ENCODE measurements at places on chromosomes 12 and 14. TPM values are rescaled to one million over a fixed set of nuclear protein-coding genes. Genes with fewer than 3 reads are reported as not detected.

DNA sequence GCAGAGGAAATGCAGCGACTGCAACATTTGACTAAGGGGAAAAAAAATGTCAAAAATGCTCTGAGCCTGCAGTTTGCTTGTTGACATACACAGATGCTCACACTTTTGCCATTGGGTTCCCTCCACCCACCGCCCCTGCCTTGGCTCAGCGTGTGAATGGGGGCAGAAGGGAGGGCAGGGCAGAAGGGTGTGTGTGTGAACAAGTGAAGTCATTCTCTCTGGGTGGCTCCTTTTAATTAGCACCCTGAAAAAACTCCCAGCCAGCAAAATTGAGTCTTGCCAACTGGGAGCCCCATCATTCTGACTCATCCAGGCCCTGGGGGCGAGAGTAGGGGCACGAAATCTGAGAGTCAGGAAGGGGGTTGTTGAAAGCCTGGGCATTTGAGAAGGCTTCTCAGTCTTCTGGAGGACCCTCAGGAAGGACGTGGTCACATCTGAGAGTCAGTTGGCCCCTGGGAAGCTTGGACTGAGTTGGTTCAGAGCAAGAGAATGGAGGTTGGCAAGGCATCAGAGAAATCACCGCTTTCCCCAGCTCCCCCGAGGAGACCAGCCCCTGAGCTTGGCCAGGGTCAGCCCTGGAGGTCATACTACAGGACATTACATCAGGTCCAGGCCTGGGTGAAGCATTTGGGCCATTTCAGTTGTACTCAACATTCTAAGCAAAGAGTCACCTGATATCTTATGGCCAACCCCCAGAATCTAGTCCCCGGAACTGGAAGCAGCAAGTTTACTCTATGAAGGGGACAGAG is 22.7 kb upstream of the KRT78 start:
- no peak for DNase-seq

DNA sequence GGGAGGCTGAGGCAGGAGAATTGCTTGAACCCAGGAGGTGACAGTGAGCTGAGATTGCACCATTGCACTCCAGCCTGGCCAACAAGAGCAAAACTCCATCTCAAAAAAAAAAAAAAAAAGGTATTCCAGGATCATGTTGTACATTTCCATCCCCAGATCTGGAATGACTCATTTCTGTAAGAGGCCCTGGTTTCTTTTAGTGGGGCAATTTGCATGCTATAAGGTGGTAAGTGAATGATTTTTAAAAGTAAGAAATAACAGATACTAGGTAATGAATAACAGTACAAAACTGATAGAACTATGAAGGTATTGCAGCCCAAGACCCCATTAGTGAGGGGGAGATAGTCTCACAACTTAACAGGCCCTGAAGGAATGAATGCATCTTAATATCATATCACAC is 17.7 kb upstream of the ADCK1 start:
- no peak for DNase-seq

GRCh38 chr14:51482102-51482501 is 169.6 kb upstream of the FRMD6 start:
- no peak for DNase-seq

GRCh38 chr14:35244542-35244941 is 47.6 kb upstream of the PSMA6 start:
- DNase-seq, result no peak

Gene TAS2R20
- 0.41 TPM for total RNA-seq

Gene AICDA
- 1.3 TPM for total RNA-seq

- no peak for DNase-seq
Measured at GRCh38 chr14:51507511-51507905, 144.2 kb upstream of the FRMD6 start.

Gene KRT7
- 1,355 TPM for total RNA-seq

- no peak for DNase-seq
Measured at GRCh38 chr12:57420482-57420881, 10.4 kb downstream of the R3HDM2 start.

Gene KLHL33
- 0.08 TPM for total RNA-seq

- no peak for DNase-seq
Measured at GRCh38 chr14:104784218-104784568, 11.4 kb downstream of the AKT1 start.

Gene PTPRQ
- total RNA-seq, result under 0.01 TPM

GRCh38 chr12:56898938-56899337 is 35.3 kb downstream of the SDR9C7 start:
- DNase-seq, result no peak

DNA sequence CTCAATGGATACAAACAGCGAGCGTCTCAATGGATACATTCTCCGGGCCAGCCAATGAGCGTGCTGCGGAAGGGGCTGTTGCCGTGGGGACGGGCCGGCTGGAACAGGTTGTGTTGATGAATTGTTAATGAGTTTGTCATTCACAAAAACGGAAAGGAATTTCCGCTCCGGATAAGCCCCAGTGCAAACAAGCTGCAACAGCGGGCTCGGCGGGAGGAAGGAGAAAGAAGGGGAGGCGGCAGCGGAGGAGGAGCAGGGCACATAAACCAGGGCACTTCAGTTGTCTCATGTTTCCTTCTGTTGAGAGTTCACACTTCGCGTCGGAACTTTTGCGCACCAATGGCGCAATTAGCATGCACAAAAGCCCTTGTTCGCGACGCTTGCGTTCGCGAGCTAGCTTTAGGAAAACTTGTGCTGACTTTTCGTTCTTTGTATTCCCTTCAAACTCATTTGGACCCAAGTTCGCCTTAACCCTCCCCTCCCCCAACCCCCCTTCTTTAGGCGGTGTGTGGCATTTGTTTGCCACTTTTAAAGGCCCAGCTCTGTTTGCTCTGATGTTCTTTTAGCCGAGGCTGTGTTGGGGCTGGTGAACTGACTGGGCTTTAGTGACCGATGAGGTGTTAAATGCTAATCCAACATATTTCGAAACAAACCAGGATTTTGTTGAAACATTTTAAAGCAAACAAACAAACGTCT is at the start of gene DUSP6:
DUSP6 (minus strand) TSS at position 10 of the 696 bp plus-strand sequence. CDS start 462 bp downstream, outside the sequence.
- DNase-seq, result peak; percentile 98

Gene SLC5A8
- not detected for total RNA-seq

Gene PLEKHD1
- total RNA-seq, result 0.41 TPM

Gene FOXN4
- total RNA-seq, result not detected

DNA sequence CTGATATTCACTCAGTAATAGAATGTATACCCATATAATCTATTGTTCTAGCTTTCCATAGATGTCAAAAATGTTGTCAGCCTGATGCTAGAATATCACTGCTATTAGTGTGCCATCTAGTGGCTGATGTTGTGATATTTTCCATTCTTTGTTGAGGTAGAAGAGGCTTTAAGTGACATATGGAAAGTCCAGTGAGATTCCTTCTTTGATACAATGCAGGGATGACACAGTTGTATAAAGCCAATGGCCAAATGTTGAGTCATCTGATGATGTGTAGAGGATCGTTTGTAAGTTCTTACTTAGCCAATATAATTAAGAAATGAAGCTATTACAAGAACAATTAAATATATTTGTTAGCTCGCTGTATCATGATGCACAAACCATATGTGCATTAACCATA is 58.1 kb upstream of the PCED1B start:
- no peak for DNase-seq

- DNase-seq, result no peak
Measured at GRCh38 chr14:105746124-105746514, 219.7 kb downstream of the TMEM121 start.

Gene WNT1
- total RNA-seq, result not detected

DNA sequence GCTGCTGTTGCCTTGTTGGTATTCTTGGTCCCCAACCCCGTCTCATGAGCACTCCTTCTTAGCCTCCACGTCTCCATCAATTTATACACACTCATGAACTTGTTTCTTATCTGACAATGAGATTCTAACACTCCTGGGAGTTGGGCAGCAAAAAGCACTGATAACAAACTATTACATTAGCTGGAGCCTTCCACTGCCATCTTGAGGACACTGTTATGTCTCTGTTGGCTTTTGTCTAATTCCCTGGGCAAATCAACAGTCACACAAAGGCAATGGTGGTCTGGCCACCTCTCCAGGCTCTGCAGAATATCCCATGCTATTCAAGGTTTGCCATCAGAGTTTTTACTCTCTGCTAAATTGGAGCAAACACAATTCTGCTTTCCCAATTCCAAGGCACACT is 117.8 kb upstream of the COCH start:
- no peak for DNase-seq

DNA sequence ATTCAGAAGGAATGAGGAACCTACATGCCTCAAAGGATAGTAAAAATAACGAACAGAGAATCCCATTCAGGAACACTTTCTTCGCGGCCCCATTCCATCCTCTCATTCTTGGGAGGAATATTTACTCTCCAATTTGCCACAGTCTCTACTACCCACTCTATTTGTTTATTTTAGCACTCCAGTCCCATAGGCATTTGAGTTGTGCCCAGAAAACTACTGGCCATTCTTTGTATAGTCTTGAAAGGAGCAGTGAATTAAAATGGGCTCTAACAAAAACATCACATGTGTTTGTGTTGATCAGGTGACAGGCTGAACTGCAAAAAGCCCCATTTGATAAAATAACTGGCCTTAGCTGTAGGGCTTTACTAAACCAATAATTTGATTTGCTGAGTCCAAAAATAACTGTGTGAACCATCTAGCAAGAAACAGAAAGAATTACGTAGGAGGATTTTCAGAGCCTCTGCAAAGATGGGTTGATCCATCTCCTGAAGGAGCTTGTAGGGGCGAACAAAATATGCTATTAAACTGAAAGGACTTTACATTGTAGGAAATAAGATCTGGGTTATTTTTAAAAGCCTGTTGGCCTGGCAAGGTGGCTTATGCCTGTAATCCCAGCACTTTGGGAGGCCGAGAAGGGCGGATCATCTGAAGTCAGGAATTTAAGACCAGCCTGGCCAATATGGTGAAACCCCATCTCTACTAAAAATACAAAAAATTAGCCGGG is 142.3 kb upstream of the CPNE8 start:
- DNase-seq, result no peak

Gene RPGRIP1
- total RNA-seq, result not detected

GRCh38 chr12:15880721-15881120 is 1.5 kb upstream of the STRAP start:
- no peak for DNase-seq

GRCh38 chr12:55955800-55956508 is 9.9 kb downstream of the PMEL start:
- DNase-seq, result no peak

DNA sequence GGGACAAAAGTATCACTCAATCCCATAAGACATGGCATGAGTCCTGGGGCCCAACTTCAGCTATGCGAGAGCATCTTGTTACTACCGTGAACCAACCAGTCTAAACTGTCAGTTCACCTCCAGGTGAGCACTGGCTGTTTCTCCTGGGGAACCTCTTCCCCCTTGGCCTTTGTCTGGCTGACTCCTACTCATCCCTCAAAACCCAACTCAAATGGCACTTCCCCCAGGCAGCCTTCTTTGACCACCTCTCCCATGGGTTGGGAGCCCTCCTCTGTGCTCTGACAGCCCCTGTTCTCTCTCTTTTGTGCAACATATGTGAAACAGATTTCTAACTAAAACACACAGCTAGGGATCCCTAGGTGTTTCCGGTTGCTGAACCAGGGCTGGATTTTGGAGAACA is 37.7 kb downstream of the FOXN4 start:
- no peak for DNase-seq

- DNase-seq, result no peak
Measured at GRCh38 chr12:63828867-63829266, 15.6 kb upstream of the SRGAP1 start.

DNA sequence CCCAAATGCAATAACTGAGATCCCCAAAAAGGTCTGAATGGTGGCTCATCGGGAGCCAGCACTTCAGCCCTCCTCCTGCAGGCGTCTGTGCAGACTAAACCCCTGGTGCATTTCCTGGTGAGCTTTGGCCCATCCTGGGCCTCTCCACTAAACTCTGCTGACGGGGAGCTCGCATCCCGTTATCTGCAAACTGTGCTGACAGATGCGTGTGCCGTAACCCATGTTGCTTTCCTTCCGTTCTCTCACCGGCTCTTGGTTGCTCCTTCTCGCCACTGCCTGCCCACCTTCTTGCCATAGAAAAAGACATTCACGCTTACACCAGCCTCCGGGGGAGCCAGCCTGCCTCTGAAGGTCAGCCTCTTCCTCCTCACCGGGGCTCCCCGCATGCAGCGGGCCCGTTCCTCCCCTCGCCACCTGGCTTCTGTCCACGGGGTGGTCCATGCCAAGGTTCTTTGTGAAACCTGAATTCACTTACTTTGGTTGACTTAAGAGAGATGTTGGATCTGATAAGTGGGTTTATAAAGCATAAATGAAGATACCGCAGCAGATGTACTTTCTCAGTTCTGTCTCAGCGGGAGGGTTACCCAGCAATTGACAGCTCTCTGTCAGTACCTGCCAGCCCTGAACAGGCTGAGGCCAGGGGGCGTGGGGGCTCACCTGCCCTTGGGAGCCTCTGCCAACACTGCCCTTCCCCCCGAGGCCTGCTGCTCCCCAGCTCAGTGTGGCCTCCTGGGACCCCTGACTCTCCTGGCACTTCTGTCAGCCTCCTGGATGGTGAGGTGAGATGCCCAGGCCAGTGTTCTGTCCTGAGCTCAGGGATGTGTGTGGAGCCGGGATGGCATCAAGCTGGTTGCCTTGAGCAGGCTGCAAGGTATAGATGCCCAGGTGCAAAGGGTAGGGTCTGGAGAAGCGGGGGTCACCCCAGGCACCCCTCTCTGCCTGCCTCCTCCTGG is 14.2 kb downstream of the ZFYVE21 start:
- no peak for DNase-seq

DNA sequence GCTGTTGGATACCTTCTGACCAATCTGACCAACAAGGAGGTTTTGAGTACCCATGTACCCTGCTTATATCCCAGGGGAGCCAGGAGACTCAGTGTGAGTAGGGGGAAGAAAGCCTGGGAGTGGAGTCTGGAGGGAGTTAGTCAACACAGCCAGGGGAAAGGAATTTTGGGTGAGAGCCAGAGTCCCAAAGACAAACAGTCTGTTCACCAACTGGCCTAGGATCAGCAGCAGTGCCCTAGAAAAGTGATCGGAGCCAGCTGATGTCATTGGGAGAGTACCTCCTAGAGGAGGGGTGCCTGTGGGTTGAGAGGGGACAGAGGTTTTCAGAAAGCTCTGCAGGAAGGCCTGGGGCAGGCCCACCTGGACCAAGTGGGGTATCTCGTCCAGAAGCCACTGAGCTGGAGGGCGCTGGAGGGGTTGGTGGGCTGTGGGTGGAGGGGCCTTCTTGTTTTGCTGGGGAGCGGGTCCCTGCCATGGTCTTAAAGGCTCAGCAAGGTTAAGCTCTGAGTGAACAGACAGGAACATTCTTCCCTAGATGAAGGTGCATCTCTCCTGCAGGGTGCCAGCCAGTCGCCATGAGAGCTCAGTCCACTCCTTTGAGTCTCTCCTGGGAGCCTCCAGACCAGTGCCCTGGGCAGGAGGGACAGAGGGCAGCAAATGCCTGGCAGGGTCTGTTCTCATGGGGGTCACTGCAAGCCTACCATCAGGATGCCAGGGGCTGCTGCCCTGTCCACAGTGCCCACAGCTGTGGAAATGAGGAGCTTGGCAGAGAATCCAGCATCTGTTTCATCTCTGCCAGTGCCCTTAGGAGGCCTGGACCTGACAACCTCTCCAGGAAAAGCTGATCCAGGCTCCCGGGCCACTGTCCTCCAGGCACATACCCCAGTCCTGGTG is 63.6 kb downstream of the CHGA start:
- no peak for DNase-seq

Gene PLXNC1
- 0.55 TPM for total RNA-seq

Gene CIDEB
- total RNA-seq, result 1.1 TPM

All from kidney epithelial cell (primary cell).